ENCODE measurements at places on chromosomes 4 and X. TPM values are rescaled to one million over a fixed set of nuclear protein-coding genes. Genes with fewer than 3 reads are reported as not detected.

DNA sequence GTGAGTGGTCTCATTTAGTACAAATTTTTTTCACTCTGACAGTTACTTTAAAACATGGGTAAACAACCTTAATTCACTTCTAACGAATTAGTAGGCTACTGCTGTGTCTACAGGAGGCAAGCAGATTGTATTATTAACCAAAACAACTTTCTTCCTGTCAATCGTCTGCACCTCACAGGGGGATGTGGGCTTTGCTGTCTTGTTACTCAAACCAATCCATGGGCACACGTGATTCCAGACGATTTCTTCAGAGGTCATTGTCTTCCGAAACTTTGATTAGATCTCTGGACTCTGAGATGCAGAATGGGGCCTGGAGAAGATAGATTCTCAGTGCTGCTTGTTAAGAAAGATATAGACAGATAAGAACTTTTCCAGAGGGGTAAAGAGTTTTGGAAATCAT lies 327.8 kb downstream of the DHX15 start:
- H3K4me3 ChIP-seq, result no peak overlapping the region
- no peaks in the 10 kb centered on the region for H3K4me1 ChIP-seq
- H3K36me3 ChIP-seq, result no peaks in the 10 kb centered on the region
- DNase-seq, result no peak
- no peak overlapping the region for H3K27ac ChIP-seq

GRCh38 chr4:152075253-152075928 lies 314.6 kb upstream of the GATB start:
- H3K4me3 ChIP-seq, result no peak overlapping the region
- no peaks in the 10 kb centered on the region for H3K36me3 ChIP-seq
- H3K4me1 ChIP-seq, result peaks cover 32% of the 10 kb centered on the region
- H3K27ac ChIP-seq, result no peak overlapping the region

GRCh38 chr4:144579411-144580030 lies 66.4 kb upstream of the HHIP start:
- no peak for DNase-seq
- no peaks in the 10 kb centered on the region for H3K36me3 ChIP-seq
- no peak overlapping the region for H3K27ac ChIP-seq
- no peaks in the 10 kb centered on the region for H3K4me1 ChIP-seq

ASB12 gene
- total RNA-seq, result not detected

PFKFB1 gene
- total RNA-seq, result 0.69 TPM

GRCh38 chr4:127124919-127125318 lies 507.8 kb upstream of the INTU start:
- no peaks in the 10 kb centered on the region for H3K36me3 ChIP-seq
- H3K27ac ChIP-seq, result no peak overlapping the region
- H3K27me3 ChIP-seq, result no peaks in the 10 kb centered on the region
- no peak for DNase-seq

MAGEC3 gene
- total RNA-seq, result not detected

GRCh38 chr4:41477181-41477905 lies 60.6 kb upstream of the LIMCH1 start:
- H3K27ac ChIP-seq, result no peak overlapping the region
- no peak overlapping the region for H3K4me3 ChIP-seq
- H3K27me3 ChIP-seq, result no peaks in the 10 kb centered on the region
- H3K4me1 ChIP-seq, result no peaks in the 10 kb centered on the region
- no peak for DNase-seq

DNA sequence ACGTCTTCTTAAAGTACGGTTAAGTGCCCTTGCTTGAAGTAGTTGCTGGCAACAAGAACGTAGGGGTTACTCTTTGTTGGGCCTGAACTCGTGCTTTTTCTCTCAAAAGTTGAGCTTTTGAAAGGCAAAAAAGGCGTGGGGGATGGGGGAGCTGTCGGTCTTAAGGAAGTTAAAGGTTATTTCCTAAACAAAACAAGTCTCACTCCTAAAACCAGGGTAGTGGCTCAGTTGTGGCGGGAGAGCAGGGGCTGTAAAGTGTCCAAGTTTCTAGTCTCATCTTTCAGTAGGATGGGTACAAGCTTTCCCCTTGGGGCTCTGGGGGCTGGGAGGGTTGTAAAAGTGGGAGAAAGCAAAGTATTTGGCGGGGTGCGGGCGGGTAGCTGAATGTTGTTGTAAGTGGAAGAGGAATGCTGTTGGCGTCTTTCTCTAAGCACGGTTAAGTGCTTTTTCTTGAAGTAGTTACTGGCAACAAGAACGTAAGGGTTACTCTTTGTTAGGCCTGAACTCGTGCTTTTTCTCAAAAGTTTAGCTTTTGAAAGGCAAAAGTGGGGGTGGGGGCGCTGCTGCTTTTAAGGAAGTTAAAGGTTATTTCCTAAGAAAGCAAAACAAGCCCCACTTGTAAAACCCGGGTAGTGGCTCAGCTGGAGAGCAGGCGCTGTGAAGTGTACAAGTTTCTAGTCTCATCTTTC lies 904 bp upstream of the WDR1 start:
- peaks cover 31% of the 10 kb centered on the region for H3K36me3 ChIP-seq
- H3K27ac ChIP-seq, result peak overlapping the region; percentile 90
- DNase-seq, result no peak
- peaks cover 77% of the 10 kb centered on the region for H3K4me1 ChIP-seq
- H3K4me3 ChIP-seq, result peak overlapping the region; percentile 73
- H3K27me3 ChIP-seq, result no peaks in the 10 kb centered on the region

GNPDA2 gene
- 20.9 TPM for total RNA-seq

DNA sequence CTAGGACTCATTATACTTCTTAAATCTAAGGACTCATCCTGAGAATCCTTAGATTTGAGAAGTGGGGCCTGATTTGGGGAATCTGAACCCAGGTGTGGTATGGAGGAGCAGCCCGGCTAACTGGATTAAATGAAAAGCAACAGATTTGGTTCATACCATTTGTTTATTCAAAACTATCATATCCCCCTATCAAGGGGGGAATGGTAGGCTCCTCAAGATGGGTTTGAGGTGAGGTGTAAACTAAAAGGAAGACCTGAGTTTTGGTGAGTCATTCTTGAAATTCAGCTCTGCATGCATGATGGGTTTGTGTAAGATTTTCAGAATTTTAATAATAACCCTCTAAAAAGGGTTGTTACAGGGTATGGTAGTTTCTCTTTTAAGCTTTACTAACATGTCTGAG lies 53.4 kb downstream of the CASP6 start:
- DNase-seq, result no peak
- H3K36me3 ChIP-seq, result no peaks in the 10 kb centered on the region
- peaks cover 74% of the 10 kb centered on the region for H3K4me1 ChIP-seq
- H3K27me3 ChIP-seq, result no peaks in the 10 kb centered on the region

GRCh38 chr4:38503689-38504395 lies 160.2 kb upstream of the KLF3 start:
- DNase-seq, result no peak
- no peak overlapping the region for H3K27ac ChIP-seq
- H3K4me1 ChIP-seq, result peaks cover 37% of the 10 kb centered on the region
- no peak overlapping the region for H3K4me3 ChIP-seq
- no peaks in the 10 kb centered on the region for H3K36me3 ChIP-seq

DNA sequence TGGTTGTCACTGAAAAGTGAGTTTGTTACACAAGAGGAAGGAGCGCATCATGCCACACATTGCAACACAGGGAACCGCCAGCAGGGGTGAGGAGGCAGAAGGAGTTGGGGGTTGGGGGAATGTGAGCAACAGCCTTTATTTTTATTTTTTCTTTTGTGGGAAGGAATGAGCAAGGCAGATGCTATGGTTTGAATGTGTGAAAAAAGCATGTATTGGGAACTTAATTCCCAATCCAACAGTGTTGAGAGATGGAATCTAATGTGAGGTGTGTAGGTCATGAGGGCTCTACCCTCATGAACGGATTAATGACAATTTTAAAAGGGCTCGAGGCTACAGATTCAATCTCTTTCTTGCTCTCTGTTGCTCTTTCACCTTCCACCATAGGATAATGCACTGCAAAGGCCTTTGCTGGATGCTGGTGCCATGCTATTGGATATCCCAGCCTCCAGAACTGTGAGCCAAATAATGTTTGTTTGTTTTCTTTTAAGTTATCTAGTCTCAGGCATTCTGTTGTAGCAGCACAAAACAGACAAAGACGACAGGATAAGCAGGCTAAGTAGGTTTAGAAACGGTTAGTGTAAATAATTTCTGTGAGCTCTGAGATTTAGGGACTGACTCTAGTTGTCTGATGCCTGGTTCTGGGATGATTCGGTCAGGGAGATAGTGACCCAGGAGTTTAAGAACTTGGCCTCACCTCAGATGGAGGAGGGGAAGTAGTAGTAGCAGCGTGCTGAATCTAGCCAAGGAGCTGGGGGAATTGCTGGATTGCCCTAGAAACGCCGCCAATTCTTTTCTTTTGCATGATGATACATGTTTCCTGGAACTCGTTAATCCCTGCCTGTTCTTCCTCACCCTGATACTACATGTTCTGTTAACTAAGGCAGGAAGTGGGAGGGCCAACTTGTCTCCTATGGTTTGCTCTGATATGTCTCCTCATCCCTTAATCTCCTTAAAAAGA lies 156.6 kb upstream of the CTSO start:
- H3K27me3 ChIP-seq, result no peaks in the 10 kb centered on the region
- no peaks in the 10 kb centered on the region for H3K36me3 ChIP-seq
- H3K4me3 ChIP-seq, result no peak overlapping the region
- DNase-seq, result no peak
- H3K4me1 ChIP-seq, result no peaks in the 10 kb centered on the region
- H3K27ac ChIP-seq, result no peak overlapping the region

CNGA1 gene
- total RNA-seq, result not detected
